Colonic mucosa (tissue), 4 donors: ENCODE measurements at places on chromosomes 2 and 18. TPM values are rescaled to one million over a fixed set of nuclear protein-coding genes. Genes with fewer than 3 reads are reported as not detected.
A peak's percentile ranks its signal among the peaks of the same experiment; 100 is the strongest.

Gene TXNDC2
- total RNA-seq = not detected

Gene CHMP1B
- 80.1 TPM for total RNA-seq

Gene DUSP2
- 5.1 TPM for total RNA-seq

DNA sequence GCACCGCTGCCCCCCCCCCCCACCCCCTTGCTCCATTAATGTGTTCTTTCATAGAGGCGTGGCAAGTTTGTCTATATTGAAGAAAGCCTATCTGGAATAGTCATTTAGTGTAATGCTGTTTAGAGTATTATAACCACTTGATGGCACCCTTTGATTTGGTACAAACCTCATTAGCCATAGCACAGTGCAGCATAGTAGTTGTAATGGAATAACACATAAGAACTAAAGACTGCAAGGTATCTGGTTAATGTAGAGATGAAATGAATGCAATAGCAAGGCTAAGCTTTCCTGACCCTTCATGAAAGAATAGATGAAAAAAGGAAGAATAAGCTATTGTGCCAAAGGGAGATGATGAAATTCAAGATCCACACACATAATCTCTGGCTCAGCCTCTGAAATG, 81.9 kb downstream of the EHBP1 start:
- no peak overlapping the region for H3K27ac ChIP-seq
- H3K4me3 ChIP-seq = no peak overlapping the region
- no peak for DNase-seq
- H3K36me3 ChIP-seq = no peaks in the 10 kb centered on the region
- H3K27me3 ChIP-seq = no peaks in the 10 kb centered on the region
- no peaks in the 10 kb centered on the region for H3K4me1 ChIP-seq

GRCh38 chr18:80247393-80247841, at the start of gene PARD6G:
PARD6G (minus strand) TSS chr18:80247514; CDS start chr18:80247348, 166 bp downstream.
- H3K4me3 ChIP-seq = peak within 1 kb of the TSS; percentile 69
- no peaks in the 10 kb centered on the region for H3K36me3 ChIP-seq
- no peak within 1 kb of the TSS for H3K27ac ChIP-seq

DNA sequence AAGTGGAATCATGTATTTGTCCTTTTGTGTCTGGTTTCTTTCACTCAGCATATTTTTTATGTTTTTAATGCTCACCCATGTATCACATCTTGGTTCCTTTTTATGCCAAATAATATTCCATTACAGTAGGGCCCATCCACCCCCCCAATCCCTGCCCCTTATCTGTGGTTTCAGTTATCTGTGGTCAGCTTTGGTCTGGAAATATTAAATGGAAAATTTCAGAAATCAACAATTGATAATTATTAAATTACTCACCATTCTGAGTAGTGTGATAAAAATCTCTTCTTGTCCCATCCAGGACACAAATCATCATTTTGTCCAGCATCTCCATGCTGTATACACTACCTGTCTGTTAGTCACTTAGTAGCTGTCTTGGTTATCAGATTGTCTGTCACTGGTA, 66.7 kb downstream of the BIRC6 start:
- no peak for DNase-seq
- no peak overlapping the region for H3K27ac ChIP-seq
- no peaks in the 10 kb centered on the region for H3K36me3 ChIP-seq
- no peak overlapping the region for H3K4me3 ChIP-seq

- no peaks in the 10 kb centered on the region for H3K27me3 ChIP-seq
- no peaks in the 10 kb centered on the region for H3K36me3 ChIP-seq
- no peak overlapping the region for H3K4me3 ChIP-seq
- H3K4me1 ChIP-seq = no peaks in the 10 kb centered on the region
- DNase-seq = peak; percentile 43
Measured at GRCh38 chr2:8598295-8599165, 83.3 kb upstream of the ID2 start.

GRCh38 chr18:25175558-25176517, 176.1 kb downstream of the ZNF521 start:
- H3K36me3 ChIP-seq = no peaks in the 10 kb centered on the region
- H3K27ac ChIP-seq = no peak overlapping the region
- no peak overlapping the region for H3K4me3 ChIP-seq

GRCh38 chr2:72014831-72015230, 132.8 kb downstream of the CYP26B1 start:
- no peaks in the 10 kb centered on the region for H3K27me3 ChIP-seq
- H3K36me3 ChIP-seq = no peaks in the 10 kb centered on the region
- no peak for DNase-seq
